HTR-8/SVneo (cell line): ENCODE measurements at places on chromosomes 3 and 15.
A peak's percentile ranks its signal among the peaks of the same experiment; 100 is the strongest.

DNA sequence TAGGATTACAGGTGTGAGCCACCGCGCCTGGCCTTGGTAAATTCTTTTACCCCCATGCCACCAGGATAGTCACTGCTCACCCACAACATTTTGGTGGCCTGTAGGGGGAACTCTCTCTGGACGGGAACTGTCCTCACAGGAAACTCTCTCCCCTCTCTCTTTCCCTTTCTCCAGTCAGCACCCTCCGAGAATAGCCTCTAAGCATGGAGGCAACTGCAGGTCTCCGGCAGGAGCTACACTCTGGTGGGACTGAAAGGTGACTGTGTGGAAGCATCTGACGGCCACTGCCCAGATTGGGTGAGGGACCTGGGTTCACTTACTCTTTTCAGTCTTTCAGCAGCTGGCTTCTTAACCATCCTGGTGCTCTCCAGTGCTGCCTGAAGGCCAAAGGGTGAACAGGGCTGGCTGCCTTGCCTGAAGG lies 21.3 kb downstream of the TRANK1 start:
- no peak for DNase-seq

GRCh38 chr3:194443901-194444300 lies 42.9 kb downstream of the ATP13A3 start:
- no peak for DNase-seq

DNA sequence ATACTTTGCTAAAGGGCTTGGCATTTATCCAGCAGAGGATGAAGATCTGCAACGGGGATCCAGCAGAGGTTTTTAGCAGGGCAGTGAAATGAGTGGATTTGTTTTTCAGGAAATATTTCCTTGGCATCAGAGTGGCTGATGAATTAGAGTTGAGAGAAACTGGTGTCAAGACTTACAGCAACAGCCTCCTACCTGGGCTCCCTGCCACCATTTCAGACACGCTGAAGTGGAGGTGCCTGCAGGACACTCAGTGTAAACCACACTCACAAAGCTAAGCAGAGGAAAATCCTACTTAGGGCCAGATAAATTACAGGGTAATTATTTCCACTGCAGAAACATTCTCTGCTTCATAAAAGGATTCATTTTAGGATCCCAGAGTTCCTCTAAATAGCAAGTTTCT lies 519.7 kb downstream of the FGF12 start:
- no peak for DNase-seq

GRCh38 chr15:90020021-90020735 lies 19.1 kb downstream of the ZNF710 start:
- DNase-seq = no peak

DNA sequence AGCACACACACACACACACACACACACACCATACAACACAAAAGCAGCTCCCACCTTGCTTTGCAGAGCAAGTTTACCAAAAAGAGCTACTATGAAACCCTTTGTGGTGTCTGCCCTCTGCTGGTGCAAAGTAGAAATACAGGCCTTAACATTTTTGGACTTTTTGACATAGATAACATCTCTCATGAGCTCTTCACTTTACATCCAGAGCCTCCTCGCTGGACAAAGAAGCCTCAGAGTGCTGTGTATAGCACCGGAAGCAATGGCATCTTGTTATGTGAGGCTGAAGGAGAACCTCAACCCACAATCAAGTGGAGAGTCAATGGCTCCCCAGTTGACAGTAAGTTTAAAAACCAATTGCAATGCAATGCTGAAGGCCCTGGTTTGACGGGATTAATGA lies 157.9 kb downstream of the CHL1 start:
- DNase-seq = peak; percentile 3

GRCh38 chr3:124951511-124952281 lies 17.1 kb upstream of the MUC13 start:
- no peak for DNase-seq

GRCh38 chr3:45948311-45948781 lies 5.1 kb downstream of the CXCR6 start:
- no peak for DNase-seq

DNA sequence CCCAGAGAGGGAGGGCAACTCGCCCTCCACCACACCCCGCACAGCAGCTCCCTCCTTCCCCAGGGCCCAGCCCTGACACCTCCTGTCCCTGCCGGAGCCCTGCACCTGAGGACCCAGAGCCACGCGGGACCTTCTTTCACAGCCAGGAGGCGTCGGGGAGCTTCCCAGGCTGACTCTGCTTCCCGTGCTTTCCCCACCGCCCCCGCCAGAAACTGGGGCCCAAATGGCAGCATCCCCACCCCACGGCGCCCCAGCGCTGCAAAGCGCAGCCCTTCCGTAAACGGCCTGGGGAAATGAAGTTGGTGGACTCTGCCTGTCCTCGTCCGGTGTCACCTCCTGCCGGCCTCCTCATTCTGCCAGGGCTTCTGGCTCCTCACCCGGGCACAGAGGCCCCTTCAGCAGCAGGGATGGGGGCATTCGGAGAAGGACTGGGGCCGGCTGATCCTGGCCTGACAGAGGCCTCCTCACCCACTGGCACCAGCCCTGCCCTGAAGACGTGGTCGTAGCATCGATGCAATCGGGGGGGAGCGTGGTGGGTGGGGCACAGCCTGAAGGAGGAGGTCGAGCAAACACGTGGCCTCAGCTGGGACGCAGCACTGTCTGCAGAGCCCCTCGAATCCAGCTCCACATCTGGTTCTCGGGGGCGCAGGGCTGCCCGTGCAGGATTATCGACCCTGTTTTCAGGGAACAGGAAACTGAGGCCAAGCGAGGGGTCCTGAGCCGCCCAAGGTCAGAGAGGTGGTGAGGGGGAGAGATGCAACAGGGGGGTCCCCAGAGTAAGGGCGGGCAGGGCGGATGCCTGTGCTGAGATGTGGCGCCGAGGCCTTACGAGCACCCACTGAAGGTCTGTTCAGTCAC lies 235.4 kb downstream of the XXYLT1 start:
- DNase-seq = no peak

DNA sequence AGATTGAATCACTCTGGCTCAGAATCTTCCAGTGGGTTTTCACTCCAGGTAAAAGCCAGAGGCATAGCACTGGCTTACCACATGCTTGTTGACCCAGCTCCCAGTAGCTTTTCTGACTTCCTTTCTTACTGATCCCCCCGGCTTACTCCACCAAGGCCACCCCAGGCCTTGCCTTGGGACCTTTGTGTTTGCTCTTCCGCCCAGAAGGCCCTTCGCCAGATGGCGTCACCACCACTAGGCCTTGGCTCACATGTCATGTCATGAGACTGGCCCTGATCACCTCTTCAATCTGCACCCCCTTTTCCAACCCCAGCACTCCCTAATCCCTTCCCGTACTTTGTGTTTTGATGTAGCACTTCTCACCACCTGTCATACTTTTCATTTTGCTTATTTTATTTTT lies 98.5 kb upstream of the UMPS start:
- no peak for DNase-seq

GRCh38 chr3:112089956-112090886 lies 4.0 kb downstream of the C3orf52 start:
- no peak for DNase-seq

DNA sequence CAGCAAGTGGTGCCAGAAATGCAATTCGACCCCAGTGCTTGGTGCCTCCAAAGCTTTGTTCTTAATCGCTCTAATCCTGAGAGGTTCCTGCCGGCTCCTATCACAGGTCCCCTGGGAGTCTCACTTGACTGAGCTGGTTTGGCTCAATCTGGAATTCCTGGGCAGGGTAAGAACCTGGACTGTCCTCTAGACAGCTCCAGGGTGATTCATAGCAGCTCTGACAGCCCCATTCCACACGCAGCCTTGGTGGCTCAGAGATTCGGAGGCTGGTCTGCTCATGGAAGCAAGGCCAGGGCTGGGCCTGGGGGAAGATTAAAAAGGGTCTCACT lies 37.9 kb downstream of the MYO5C start:
- no peak for DNase-seq

GRCh38 chr15:74954515-74954914 lies 2.1 kb downstream of the RPP25 start:
- no peak for DNase-seq

GRCh38 chr3:138118612-138119422 lies 3.4 kb upstream of the DZIP1L start:
- peak; percentile 70 for DNase-seq

GRCh38 chr3:85258326-85258725 lies 299.5 kb downstream of the CADM2 start:
- no peak for DNase-seq

GRCh38 chr15:60660290-60661051 lies 181.5 kb upstream of the ICE2 start:
- DNase-seq = no peak

DNA sequence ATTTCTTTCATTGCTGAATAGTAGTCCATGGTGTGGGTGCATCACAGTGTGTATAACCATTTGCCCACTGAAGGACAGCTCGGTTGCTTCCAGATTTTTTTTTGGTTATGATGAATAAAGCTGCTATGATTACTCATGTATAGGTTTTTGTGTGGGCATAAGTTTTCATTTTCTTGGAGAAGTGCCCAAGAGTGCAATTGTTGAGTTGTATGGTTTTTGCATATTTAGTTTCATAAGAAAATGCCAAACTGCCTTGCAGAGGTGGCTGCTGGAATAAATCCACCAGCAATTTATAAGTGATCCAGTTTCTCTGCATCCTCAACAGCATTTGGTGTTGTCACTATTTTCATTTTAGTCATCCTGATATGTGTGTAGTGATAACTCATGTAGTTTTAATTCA lies 8.4 kb upstream of the SPESP1 start:
- DNase-seq = no peak

DNA sequence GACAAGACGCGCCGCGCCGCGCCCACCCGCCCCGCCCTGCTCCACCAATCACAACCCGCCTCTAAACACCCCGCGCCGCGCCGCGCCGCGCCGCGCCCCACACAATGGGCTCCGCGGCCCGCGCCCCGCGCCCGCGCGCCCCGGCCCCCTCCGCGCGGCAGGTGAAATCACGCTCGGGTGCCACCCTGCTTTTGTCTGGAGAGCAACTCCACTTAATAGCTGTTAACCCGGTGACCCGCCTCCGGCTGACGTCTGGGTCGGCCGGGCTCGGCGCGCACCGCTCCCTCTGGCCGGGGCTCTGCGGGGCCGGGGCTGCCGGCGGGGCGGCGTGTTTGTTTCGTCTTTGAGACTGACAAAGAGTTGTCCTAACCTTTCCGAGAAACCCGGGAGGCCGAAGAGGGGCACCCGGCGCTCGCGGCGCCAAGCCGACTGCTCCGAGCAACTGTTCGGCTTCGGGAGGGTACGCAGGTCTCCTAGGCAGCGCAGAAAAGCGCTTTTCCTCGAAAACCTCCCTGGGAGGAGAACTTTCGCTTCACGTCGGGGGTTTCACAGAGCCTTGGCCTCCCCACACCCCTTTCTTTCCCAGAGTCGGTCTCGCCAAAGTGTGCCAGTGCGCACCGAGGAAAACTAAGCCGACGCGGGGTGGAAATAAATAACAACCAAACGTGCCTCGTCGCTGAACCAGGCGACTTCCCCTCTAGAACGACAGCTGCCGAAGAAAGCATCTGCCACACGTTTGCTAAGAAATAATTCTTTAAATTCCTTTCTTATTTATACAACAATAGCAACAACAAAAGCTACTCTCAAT lies 518.4 kb downstream of the FOXP1 start:
- no peak for DNase-seq

- DNase-seq = no peak
These were observed 36.3 kb downstream of the METTL6 start for GRCh38 chr3:15391007-15391406.

GRCh38 chr3:25594007-25594502 lies 70.7 kb downstream of the TOP2B start:
- peak; percentile 22 for DNase-seq

DNA sequence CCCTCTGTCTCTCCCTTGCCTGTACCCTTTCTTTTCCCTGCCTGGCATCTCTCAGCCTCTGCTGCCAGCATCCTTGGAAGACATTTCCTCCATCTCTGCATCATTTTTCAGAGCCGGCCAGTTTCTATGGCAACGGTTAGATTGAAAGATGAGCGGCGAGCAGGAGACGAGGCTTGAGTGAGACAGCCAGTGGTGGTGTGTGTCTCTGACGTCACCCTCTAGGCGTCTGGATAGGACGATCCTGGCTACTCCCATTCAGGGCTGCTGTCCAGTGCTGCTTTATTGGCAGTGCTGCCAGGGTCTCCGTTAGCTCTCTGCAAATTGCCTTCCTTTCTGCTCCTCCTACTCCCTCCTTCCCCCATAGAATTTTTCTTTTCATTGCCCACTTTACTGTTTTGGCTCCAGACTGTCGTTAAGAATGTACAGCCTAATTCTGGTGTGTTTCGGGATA lies 57.9 kb downstream of the TRAK1 start:
- DNase-seq = peak; percentile 30

DNA sequence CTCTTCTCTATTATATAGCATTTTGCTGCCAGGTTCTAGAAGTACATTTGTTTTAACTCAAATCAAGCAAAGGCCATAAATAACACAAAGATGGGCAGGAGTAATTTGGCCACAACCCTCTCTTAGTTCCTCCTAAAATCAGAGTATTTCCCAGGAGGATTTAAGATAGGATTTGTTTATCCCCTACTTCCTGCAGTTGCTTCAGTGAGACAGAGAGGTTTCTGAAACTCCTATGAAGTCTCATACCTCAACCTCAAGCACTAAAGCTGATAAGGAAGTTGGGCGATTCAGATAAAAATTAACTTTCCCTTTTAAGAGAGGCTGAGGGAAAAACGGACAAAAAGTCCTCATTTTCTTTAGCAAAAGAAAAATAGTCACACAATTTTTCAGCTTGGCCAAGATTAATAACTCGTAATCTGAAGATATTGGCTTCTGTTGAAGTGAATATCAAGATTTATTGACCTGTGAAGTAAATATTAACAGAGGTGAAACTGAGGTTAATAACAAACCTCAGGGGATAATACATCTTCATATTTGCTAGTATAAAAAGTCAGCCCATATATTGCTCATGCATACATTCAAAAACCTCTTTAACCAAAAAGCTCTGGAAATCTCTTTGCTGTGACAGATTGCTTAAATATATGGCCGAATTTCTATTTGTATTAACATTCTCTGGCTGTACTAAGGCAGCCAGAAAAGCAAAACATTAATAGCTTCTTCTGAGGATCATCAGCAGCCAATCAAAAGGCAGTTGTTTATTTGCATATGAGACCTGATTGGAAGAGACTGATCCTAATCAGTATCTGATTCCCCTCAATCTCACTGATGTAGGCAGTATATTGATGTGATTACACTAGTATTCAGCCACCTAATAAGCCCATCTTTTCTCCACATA lies 90.6 kb upstream of the GADL1 start:
- peak; percentile 8 for DNase-seq

DNA sequence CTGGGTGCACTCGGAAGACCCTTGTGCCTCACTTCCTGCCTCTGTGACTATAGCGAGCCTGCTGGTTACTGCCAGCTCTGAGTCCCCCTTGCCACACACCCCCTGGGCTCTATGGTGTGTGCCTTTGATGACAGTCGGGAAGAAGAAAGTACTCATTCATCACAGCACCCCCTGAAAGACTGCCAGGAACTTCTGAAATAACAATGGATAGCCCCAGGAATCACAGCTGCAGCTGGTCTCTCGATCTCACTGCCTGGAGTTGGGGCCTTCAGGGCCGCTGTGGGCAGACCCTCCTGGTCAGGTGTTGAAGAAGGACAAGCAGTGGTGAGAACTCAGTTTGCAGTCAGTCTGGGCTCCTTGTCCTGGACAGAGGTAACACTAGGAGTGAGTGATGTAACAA lies 9.8 kb upstream of the RPP14 start:
- no peak for DNase-seq
